AG04450 (cell line): ENCODE measurements at places on chromosomes 1 and 21.

GRCh38 chr1:61222240-61222639 lies 139.9 kb downstream of the NFIA start:
- DNase-seq: no peak

GRCh38 chr1:223531742-223532341 lies 133.7 kb downstream of the CAPN8 start:
- peak; percentile 3 for DNase-seq

DNA sequence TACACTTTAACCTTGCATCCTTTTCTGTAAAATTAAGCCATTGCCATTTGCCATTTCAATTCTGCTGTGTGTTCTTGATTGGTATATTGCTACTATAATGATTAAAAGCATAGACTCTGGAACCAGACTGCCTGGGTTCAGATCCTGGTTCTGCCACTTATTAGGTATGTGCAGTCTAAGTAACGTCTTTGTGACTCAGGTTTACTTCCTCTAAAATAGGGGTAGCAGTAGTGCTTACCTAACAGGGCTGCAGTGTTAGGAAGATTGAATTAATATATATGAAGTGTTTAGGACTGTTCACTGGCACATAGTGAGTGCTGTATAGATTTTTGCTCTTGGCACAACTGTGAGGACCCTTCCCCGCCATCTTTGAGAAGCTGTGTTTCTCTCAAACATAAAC lies 4.4 kb downstream of the CDC42 start:
- no peak for DNase-seq

GRCh38 chr1:222299524-222299923 lies 248.4 kb downstream of the HHIPL2 start:
- no peak for DNase-seq

DNA sequence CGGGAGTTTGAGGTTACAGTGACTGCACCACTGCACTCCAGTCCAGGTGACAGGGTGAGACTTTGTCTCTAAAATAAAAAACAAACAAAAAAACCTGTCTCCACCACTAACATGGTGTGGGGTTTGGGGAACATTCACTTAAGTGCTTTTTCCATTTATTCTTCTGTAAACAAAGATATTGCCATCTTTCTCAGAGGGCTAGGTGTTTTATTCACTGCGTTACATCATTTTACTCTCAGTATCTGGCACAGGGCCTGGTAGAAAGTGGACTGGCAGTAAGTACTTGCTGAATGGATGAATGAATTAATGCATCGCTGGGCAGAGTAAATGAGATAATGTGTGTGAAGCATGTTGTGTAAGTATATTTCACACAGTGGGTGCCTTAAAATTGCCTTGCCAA lies 20.1 kb downstream of the KIAA0040 start:
- DNase-seq: no peak

DNA sequence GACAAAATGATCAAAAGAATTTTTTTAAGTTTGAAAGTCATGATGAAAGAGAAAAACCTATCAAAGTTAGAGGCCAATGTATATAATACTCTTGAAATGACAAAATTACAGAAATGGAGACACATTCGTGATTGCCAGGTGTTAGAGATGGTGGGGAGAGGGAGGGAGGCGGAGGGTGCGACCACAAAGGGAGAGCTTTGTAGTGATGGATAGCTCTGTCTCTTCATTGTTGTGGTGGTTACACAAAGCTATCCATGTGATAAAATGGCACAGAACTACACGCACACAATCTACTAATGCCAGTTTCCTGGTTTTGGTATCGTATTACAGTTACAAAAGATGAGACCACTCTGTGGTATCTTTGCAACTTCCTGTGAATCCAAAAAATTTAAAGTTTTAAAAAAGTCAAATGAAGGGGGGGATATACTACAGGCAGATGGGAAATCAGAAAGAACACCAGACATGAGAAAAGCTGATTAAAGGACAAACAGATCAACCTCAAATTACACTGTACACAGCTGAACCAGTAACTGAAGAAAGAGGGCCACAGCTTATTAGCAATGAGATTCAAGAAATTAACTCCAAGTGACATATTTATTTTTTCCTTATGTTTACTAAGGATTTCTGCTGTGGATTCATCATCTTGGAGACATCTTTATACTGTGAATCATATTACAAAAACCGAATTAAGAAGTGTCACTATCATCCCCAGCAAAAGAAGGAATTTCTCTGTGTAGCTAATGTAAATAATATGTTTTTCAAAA lies 199.1 kb downstream of the SLC45A1 start:
- no peak for DNase-seq

- no peak for DNase-seq
These were observed 67.8 kb downstream of the SLC37A1 start for GRCh38 chr21:42581336-42581992.

DNA sequence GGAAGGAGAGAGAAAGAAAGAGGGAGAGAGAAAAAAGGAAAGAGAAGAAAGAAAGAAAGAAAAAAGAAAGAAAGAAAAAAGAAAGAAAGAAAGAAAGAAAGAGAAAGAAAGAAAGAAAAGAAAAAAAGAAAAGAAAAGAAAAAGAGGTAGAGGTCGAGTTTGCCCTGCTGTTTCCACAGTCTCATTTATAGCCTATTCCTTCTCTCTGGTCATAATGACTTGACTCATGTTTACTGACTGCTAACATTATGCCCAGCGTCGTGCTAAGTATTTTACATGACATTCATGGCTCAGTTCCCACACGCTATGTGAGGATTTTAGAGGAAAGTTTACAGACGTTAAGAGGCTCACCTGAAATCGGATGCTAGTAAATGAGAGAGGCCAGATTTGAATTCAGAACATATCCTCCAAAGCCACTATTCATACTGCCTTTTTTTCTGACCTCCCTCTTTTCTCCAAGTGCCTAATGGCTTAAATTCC lies 263.0 kb downstream of the TNR start:
- no peak for DNase-seq

- no peak for DNase-seq
These were observed 39.9 kb upstream of the POFUT2 start for GRCh38 chr21:45327441-45328197.

DNA sequence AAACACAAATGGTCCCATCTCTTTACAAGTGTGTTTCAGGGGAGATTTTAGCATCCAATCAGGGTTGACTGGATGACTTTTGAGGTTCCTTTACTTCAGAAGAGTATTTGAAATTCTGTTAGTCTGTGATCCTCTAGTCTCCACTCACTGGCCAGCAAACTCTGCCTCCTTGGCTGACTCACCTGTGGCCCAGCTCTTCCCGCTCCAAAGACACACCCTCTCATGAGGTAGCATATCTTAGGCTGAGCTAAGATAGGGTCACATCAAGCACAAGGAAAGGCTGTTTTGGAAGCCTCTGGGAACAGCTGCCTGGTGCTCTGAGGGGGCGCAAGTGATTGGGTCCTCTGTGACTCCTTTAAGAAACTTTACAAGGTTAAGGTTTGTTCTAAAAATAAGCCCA lies 102.3 kb upstream of the FGGY start:
- DNase-seq: no peak

- no peak for DNase-seq
These were observed 9.7 kb downstream of the TMEM81 start for GRCh38 chr1:205074513-205074912.

GRCh38 chr1:33893147-33893830 lies 29.4 kb downstream of the HMGB4 start:
- peak; percentile 53 for DNase-seq

GRCh38 chr1:179366093-179366800 lies 476 bp downstream of the AXDND1 start:
- no peak for DNase-seq

DNA sequence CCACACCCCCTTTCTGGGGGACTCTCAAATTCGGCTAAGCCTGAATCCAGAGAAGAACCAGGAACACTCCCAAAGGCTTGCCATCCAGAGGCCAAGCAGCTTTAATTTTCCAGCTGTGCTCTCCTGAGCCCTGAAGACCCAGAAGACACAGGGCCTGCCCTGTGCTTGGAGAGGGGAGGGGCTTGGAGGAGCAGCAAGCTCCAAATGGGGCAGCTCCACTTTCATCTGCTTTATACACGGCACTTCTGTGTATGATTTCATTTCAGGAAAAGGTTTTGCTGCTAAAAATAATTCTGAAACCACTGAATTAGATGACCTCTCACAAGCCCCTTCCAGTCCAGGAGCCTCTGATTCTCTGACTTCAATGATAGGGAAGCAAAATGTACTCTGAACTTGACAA lies 39.2 kb upstream of the CTTNBP2NL start:
- no peak for DNase-seq

- peak; percentile 44 for DNase-seq
These were observed 10.7 kb upstream of the RGS16 start for GRCh38 chr1:182614796-182615454.

DNA sequence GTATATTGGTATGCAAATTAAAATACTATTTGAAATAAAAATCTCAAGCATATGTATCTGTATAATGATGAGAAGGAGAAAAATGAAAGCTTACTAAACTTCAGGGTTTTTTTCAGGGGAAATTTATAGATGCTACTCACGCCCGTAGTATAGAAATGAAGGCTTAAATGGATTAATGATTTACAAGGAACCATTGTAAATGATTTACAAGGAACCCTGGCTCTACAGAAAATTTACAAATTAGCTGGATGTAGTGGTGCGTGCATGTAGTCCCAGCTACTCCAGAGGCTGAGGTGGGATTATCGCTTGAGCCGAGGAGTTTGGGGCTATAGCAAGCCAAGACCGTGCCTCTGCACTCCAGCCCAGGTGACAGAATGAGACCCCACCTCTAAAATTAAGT lies 150.5 kb downstream of the PCBP3 start:
- DNase-seq: no peak

DNA sequence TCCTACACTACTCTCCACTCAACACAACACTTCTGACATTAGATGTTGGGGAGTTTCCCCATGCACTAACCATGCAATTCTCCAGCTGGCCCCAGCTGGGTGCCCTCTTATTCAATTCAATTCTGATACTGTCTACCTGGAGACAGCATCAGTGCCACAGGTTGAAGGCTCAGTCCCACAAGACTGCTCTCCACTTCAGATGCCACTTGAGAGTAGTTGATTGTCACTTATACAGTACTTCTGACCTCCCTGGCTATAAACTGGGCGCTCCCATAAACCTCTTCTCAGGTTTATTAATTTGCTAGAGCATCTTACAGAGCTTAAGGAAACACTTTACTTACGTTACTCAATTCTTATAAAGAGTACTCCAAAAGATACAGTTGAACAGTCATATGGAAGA lies 442.3 kb downstream of the LRRIQ3 start:
- no peak for DNase-seq

DNA sequence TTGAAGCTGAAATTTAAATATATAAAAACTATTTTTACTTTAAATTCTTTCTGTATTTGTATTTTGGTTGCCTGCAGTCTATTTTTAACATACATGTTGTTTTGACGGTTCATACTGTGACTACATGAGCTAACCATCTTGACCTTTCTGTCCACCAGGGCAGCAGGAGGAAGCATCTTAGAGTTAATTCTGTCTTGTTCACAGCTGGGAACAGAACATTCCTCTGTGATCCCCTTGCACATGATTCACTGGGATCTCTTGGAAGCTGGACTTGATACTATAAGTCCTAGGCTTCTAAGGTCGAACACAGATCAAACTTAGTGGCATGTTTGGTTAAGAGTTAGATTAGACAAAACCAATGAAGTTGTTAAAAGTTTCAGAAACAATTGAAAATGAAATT lies 99.7 kb downstream of the NFIA start:
- DNase-seq: peak; percentile 21

GRCh38 chr1:100545855-100546254 lies 7.9 kb downstream of the GPR88 start:
- DNase-seq: no peak

GRCh38 chr1:223678841-223679240 lies 13.3 kb upstream of the CAPN8 start:
- no peak for DNase-seq

DNA sequence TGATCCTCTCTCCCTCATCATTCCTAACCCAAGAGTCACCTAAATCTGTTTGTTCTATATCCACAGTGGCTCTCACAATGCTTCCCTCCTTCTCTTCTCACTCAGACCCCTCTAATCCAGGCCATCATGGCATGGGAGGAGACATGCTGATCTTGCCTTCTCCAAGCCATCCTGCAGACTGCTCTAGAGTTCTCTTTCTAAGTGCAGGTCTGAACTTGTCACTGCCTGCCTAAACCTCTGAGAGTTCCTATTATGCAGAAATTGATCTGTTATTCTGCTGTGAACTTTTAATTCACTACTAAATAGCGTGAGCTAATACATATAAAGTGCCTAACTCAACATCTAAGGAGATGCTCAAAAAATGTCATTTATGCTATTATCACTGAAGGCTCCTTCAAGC lies 26.8 kb downstream of the LAMC2 start:
- DNase-seq: no peak

GRCh38 chr1:99119188-99119587 lies 114.5 kb upstream of the PLPPR5 start:
- DNase-seq: no peak

- no peak for DNase-seq
These were observed 243.0 kb downstream of the SLC45A1 start for GRCh38 chr1:8560611-8561544.

- DNase-seq: no peak
These were observed 248.6 kb downstream of the TBX15 start for GRCh38 chr1:118739501-118739900.

DNA sequence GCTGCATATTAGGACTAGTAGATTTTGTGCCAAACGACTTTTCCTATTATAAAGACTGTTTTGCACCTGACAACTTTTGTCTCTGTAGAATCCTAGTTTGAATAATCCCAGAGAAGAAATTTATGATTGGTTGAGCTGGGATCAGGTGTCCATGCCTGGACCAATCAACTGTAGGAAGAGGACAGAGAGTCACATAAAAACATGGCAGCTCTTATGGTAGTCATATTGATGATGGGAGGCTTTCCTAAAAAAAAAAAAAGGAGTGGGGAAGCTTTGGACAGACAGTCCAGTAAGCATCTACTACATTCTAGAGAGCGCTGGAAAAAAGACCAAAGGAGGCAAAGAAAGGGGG lies 30.7 kb upstream of the IGSF3 start:
- no peak for DNase-seq

DNA sequence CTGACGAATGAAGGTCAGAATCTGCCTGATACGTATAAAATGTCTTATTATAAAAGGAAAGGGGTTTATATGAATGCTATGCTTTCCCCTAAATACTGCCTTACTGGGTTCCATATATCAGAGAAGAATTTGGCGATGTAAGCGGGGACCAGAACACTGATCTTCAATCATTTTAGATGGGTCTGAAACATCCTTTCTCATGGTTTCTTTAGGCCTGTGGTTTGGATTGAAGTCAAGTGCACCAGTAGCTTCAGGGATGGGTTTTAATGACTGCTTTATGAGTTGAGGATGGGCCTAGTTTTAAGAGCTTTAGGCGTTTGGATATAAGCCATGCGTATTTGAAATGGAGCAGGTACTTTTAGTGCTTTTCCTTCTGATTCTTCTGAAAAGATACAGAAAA lies 6.9 kb downstream of the FMN2 start:
- no peak for DNase-seq

DNA sequence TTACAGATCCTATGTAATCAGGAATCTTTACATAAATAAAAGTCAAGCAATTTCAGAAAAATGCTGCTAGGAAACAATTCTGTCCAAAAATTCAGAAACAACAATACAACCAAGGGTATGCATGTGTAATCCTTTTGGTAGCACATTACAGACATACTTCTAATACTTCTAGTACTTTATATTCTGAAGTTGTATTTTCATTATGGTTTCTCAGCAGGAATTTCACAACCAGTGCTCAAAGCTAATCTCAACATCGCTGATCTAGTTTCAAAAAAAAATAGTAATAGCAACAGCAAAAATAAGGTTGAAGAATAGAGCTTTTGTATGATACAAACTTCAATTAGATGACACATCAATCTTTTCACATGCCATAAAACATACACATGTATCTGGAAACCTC lies 545.2 kb downstream of the LTN1 start:
- DNase-seq: no peak
